ENCODE measurements at places on chromosomes 13 and 19.

GRCh38 chr19:33054623-33055022, 10.1 kb downstream of the RHPN2 start:
- DNase-seq = no peak

DNA sequence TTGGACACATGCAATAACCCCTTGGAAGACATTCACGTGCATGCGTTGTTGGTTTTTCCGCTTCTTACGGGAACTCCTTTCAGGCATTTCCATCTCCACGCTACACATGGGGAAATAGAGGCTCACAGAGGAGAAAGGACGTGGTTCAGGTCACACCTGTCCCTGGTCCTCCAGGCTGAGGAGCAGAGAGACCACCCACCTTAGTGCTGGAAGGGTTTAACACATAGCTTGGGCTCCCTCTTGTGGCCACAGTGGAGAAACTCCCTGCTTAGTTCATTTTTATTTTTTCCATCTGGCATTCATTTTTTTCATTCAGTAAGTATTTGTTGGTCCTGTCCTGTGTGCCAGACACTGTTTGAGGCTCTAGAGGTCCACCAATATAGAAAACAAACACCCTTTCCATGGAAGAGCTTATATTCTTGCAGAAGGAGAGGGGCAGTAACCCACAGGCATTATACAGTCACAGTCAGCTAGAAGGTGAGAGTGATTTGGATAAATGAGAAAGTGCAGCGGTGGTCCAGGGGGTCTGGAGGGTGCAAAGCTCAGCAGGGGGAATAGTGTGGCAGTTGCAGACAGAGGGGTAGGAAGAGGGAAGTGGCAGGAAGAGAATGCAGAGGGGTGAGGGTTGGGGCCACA, 24.2 kb upstream of the TTYH1 start:
- DNase-seq = peak; percentile 4

- no peak for DNase-seq
These were observed 421.8 kb downstream of the DCT start for GRCh38 chr13:94057618-94058186.

GRCh38 chr13:113129480-113129879, 6.9 kb downstream of the F10 start:
- DNase-seq = no peak

GRCh38 chr13:59906413-59907049, 257.2 kb downstream of the DIAPH3 start:
- no peak for DNase-seq

DNA sequence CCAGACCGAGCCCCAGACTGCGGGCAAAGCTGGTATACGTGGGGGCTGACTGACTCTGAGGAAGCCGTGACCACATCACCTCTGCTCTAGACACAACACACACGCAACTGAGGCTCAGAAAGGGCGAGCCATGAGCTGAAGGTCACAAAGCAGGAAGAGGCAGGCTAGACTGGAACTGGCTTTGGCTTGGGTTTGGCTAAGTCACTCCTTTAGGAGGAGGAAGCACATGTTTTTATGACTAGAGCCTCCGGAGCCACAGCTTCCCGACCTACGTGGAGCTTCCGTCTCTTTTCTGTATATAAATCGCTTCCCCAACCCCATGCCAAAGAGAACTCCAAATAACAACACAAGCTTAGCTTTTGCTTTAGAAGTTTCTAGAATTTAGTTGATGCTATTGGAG, 48.0 kb downstream of the RFX2 start:
- no peak for DNase-seq

GRCh38 chr19:49155820-49156346, 687 bp upstream of the HRC start:
- no peak for DNase-seq

DNA sequence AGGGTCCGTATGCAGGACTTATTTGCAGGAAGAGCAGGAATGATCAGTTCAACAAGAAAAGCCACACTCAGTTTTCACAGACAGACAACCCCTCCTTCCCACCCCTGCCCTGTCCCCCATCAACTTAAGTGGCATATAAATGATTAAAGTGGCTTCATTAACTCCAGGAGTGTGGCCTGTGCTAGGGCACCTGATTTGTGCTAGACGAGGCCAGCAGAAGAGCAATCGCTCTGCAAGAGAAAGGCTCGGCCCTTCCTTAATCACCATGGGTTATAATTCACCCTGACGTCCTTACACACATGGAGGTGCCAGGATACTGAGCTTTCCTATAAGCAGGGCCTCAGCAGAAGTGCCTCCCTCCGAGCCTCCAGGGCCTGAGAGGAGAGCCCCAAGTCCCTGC, 14.6 kb downstream of the C19orf12 start:
- no peak for DNase-seq

DNA sequence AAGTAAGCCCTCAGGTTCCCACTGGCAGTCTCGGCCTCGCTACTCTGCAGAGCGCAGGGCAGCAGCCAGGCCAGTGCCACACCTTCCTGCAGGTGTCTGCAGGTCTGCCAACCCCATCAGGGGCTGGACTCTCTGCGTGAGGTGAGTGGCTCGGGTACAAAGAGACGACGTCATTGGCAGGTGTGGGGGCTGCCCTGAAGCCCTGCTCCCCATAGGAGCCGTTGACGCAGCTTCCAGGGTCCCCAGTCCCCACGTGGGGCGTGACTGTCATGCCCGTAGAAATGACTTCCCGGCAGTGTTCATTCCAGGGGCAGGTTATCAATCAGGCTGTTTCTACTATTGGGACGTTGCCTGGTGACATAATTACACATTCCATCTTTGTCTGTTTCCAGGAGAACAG, 15.3 kb upstream of the GJB6 start:
- no peak for DNase-seq

GRCh38 chr13:99723878-99724277, 222.6 kb downstream of the TM9SF2 start:
- no peak for DNase-seq

DNA sequence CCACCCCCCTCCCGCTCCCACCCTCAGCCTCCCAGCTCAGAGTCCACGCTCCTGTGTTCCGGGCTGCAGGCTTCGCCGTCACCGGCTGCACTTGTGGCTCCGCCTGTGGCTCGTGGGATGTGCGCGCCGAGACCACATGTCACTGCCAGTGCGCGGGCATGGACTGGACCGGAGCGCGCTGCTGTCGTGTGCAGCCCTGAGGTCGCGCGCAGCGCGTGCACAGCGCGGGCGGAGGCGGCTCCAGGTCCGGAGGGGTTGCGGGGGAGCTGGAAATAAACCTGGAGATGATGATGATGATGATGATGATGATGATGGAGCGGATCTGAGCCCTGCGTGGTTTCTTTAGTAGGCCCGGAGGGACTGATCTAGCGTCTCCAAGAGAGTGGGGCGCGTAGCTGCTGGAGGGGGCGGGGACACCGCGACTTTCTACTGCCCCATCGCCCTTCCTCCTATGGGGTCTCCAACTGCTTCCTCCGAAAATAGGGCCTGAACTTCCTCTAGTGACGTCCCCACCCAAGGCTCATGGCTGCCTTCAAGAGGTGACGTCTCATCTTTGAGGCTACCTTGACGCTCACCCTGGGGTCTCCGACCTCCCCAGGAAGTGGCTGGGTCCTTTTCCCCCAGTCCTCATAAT, 1.4 kb downstream of the RETN start:
- DNase-seq = no peak

- peak; percentile 40 for DNase-seq
These were observed 343.9 kb downstream of the OXGR1 start for GRCh38 chr13:96650301-96650886.

DNA sequence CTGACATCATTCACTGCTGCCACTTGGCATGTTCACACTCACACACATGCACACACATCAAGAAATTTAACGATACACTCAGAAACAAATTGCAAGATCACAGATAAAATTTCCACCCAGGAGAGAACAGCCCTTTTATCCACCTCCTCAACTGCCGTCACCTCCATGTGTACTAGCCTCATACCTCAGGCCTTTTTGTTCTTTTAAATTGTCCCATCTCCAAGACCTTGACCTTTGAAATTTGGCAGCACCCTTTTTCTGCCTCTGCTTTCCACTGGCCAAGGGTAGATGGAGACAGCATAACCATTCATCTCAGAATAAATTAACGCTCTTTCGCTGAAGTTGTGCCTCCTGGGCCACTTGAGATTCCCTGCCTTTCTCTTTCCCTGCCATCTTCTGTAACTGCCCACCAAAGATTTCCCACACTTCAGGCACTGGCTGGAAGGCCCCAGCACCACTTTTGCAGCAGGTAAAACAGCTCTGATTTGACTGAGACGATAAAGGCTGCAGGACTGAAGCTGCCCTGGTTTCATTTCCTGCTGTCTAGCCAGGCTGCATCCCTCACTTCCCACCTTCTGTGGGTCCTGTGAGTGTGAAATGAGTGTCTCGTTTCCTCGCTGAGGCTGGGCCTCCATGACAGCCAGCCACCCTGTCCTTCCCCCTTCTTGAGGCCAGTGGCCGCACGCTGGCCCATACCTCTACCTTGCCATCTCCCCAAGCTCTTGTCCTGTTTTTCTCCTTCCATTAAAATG, 39.3 kb downstream of the MBNL2 start:
- no peak for DNase-seq

- no peak for DNase-seq
These were observed 112.7 kb upstream of the TSHZ3 start for GRCh38 chr19:31461814-31462539.

GRCh38 chr13:98922306-98922705, 55.6 kb downstream of the DOCK9 start:
- no peak for DNase-seq

GRCh38 chr19:48495396-48495795, 16.2 kb downstream of the LMTK3 start:
- DNase-seq = no peak

- DNase-seq = no peak
These were observed 182.1 kb upstream of the TSHZ3 start for GRCh38 chr19:31531326-31531725.

DNA sequence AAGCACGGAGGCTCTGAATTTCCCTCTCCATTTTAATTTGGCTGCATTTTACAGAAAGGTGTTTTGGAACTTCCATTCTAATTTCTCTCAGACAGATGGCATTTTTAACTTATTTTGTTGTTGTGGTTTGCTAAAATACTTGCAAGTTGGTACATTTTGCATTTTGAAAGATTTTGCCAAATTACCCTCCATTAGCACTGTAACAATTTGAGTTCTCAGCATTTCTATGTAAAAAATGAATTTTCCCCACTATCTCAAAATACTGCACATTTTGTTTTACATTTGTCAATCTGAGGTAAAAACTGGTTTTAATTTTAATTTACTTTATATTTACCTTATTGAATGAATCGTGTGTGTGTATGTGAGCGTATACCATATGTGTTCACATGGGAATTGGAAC, 7.0 kb upstream of the HNRNPL start:
- no peak for DNase-seq

DNA sequence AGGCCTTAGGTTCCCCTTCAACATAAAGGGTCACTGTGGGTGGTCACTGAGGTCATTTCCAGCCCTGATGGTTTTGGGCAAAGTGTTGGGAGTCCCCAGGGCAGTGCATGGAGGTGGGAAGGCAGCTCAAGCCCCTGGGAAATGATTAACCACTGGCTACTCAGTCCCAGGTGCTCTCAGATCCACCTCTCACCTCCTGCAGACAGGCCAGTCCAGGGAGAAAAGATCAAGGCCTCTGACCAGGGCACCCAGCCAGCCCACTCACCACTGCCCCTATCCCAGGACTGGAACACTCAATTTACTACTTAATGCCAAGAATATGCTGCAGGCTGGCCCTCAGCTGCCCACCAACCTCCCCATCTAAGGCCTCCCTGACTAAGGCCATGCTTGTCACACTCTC, 1307.9 kb downstream of the UQCRFS1 start:
- DNase-seq = no peak

GRCh38 chr13:112679381-112679780, 10.5 kb upstream of the ATP11A start:
- no peak for DNase-seq

DNA sequence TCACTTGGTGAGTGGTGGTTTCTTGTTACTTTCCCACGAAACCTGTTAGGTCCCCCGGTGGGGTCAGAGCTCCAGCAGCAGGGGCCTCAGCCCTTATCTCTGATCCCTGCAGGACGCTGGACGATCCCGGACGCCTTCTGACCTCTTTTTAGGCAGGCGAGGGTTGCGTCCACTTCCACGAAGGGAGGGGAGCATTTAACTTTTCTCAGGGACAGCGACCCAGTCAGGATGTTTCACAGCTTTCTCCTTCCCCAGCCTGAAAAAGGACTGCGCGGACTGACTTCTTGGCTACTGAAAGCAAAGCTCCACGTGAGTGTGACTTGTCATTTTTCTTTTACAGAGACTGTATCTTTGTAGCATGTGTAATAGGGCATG, 692 bp downstream of the ZNF234 start:
- DNase-seq = no peak

GRCh38 chr13:113926951-113927660, 46.8 kb downstream of the C13orf46 start:
- DNase-seq = no peak
